MV-4-11 (cell line): ENCODE measurements at places on chromosomes 2 and 18.

DNA sequence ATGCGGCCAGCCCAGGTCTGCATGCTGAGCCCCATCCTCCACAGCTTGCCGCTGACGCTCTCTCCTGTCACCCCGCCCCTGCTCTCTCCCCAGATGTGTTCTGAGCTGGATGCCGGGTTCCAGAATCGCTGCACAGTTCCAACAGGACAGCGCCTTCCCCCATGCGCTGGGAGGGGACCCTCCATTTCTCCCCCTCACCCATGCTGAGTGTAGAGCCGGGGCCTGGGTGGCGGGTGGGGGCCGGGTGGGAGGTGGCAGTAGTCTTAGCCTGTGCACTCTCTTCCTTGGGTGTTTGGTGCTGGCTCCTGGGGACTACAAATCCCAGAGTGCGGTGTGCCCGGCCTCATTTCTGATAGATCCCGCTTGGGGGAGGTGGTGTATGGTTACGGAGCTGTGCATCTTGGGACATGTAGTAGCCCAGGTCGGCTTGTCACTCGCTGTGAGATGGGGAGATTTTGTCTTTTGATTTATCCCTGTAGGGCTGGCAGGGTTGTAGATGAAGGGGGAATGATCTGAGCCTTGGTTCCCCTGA is 6.8 kb downstream of the DNAJB2 start:
- DNase-seq: no peak

DNA sequence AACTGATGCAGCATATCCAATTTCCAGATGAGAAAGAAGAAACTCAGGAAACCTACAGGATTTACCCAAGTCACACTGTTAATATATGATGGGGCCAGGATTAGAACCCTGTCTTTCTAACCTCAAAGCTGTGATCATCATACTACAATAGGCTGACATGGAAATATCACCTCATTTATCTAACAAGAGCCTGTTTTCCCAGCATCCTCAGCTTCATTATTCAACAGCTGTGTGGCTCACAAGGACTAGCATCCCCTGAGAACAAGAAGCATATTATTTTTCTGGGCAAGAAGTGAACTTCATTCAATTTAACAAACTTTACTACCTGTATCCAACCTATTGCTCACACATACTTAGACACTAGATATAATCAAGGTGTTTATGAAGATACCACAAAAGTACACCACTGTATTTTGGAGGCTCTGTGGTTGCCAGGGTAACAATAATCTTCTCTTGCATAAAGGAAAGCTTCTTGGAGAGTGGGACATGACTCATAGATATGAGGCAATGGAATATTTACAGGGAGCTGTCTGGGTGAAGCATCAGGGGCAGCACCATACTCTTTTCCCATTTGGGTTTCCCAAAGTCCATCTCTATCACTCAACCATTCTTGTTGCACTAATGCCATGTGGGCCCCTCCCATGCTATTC is 218.2 kb downstream of the RAD51AP2 start:
- DNase-seq: peak; percentile 61

DNA sequence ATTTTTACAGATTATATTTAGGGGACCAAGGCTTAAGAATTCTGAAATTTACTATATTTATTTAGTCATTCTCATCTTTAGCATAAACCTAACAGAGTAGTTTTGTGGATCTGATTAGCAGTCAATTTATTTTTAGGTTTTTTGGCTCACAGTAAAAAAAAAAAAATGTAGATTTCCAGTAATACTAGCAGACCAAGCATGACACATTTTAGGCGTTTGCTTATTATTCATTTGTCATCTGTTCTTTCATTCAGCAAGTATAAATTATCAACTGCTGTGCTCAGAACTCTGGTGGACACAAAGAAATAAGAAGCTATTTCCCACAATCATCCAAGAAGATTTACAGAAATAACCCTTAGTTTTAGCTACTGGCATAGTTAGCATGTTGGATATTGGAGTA is 20.6 kb downstream of the PDE1A start:
- no peak for DNase-seq

- DNase-seq: no peak
These were observed 67.4 kb upstream of the GALNT5 start for GRCh38 chr2:157190151-157190550.

DNA sequence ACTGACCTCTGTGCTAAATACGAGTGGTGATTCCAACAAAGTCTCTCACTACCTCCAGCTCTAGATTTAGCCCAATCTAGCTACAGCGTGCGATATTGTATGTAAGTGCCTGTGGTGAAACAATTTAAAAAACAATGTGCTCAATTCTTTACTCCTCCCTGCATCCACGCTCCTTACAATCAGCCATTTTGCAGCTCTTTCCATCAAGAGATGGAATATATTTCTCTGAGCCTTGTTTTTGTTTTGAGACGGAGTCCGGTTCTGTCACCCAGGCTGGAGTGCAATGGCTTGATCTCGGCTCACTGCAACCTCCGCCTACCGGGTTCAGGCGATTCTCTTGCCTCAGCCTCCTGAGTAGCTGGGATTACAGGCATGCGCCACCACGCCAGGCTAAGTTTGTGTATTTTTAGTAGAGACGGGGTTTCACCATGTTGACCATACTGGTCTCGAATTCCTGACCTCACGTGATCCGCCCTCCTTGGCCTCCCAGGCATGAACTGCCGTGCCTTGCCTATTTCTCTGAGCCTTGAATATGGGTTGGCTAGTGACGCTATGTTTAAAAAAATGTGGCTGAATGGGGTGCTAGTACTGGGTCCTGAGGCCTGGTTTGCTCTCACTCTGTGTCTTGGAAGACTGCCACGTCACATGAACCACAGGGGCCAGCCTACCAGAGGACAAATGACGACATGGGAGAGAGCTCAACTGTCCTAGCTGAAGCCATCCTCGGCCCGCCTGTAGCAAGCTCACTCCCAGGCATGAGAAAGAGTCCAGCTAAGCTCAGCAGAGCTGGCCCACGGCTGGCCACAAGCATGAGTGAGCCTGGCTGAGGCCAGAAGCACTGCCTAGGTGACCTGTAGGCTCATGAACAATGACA is 14.8 kb downstream of the WDFY1 start:
- DNase-seq: peak; percentile 56

- no peak for DNase-seq
These were observed 146.3 kb downstream of the CERS6 start for GRCh38 chr2:168602379-168602778.

DNA sequence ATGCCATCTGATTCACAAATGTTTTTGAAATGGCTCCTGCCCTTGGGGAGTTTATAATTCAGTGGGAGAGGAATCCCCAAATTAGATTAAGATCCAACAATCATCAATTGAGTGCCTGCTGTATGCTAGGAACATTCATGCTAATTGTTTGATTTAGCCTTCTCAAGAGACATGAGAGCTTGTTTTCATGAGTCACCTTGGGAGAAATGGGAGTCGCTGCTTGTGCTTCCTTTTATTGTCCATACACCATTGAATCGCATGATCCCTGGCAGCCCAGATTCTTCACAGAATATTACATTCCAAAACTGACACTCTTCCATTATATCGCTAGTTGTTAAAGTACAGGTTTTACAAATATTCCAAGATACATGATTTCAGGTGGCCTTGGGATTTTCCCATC is 106.0 kb upstream of the MAP3K20 start:
- DNase-seq: no peak

DNA sequence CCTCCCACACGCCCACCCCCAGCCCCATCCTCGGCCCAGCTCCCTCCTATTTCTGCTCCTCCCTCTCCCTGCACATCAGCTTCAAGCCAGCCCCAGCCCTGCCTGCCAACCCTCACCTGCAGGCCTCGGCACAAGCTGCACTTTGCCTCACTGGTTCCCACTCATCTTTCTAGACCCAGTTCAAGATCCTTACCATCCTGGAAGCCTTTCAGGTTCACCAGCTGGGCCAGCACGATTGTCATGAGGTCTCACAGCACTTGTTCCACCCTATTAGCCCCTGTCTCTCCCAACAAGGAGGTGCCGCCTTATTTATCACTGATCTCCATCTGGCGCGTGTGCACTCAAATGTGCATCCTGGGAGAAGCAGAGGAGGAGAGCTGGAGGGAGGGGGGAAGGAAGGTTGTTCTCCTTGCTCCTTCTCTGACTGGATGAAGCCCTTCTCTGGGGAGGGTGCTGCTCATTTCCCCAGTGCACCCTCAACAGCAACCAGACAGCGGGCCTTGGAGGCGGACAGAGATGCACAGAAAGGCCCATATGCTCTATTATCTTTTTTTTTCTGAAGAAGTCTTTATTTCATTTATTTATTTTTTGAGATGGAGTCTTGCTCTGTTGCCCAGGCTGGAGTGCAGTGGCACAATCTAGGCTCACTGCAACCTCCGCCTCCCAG is 15.5 kb upstream of the BIN1 start:
- DNase-seq: no peak

DNA sequence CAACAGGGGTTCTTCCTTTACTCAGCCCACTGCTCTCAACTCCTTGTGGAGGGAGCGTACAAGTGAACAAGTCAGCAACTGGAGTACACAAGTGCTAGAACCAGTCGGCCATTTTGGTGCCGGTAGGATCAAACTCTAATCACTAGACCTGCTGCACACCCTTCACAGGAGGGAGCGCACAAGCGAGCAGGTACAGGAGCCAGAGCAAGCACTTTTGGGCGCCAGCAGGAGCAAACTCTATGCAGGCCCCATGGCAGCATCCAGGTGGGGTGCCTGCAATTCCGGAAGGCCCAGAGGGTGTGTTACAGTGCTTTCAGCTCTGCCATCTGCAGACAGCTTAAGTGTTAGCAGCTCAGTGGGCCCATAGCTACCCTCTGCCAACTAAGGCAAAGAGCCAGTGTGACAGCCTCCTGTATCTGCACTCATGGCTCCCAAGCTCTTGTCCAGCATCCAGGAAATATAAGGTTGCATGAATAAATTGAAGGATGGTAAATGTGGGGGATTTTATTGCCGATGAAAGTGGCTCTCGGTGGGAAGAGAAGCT is 426.1 kb downstream of the DCC start:
- no peak for DNase-seq

GRCh38 chr2:191912764-191913163 is 65.9 kb upstream of the CAVIN2 start:
- DNase-seq: no peak

GRCh38 chr2:4420032-4420431 is 716.7 kb downstream of the DCDC2C start:
- no peak for DNase-seq

GRCh38 chr2:42768706-42769256 is 4.8 kb upstream of the OXER1 start:
- DNase-seq: no peak

GRCh38 chr2:26144031-26144430 is 28.9 kb upstream of the GAREM2 start:
- DNase-seq: peak; percentile 65

GRCh38 chr2:201962774-201963562 is 70.7 kb upstream of the FZD7 start:
- no peak for DNase-seq

DNA sequence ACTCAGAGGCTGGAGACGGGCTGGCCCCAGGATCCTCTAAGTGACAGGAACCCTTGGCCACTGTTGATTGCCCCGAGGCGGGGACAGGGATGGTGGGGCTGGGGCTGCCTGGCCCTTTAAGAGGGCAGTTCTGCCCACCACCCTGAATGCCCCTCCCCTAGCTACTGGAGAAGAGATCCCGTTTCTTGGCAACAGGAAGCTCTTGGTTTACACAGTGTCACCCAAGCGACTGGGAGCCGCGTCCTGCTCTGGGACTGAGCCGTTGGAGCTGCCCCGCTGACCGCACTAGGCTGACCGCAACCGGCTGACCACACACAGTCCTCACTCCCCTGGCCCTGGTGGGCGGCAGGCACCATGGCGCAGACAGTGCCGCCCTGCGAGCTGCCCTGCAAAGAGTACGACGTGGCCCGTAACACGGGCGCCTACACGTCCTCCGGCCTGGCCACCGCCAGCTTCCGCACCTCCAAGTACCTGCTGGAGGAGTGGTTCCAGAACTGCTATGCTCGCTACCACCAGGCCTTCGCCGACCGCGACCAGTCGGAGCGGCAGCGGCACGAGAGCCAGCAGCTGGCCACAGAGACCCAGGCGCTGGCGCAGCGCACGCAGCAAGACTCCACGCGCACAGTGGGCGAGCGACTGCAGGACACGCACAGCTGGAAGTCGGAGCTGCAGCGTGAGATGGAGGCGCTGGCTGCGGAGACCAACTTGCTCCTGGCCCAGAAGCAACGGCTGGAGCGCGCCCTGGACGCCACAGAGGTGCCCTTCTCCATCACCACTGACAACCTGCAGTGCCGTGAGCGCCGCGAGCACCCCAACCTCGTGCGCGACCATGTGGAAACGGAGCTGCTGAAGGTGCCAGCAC is at the start of gene TEKT4:
Gene TEKT4, plus strand, starts transcription at position 205 of the 862 bp plus-strand sequence. Its CDS starts 150 bp downstream, at position 355.
- no peak for DNase-seq

GRCh38 chr2:82062463-82062862 is 1757.9 kb upstream of the LRRTM1 start:
- no peak for DNase-seq

DNA sequence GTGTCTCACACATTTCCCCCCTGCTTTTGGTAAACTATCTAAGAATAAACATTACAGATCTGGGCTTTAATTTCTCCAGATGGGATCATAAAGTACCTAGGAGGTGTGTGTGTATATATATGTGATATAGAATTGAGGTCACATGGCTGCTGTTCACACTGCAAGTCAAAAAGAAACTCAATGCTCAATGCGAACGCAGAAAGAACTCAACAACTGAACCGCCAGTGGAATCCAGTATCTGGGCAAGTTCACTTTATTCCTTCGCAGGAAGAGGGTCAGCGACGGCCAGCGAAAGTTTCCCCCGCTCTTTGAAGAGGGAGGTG is 17.7 kb downstream of the POU3F3 start:
- no peak for DNase-seq

DNA sequence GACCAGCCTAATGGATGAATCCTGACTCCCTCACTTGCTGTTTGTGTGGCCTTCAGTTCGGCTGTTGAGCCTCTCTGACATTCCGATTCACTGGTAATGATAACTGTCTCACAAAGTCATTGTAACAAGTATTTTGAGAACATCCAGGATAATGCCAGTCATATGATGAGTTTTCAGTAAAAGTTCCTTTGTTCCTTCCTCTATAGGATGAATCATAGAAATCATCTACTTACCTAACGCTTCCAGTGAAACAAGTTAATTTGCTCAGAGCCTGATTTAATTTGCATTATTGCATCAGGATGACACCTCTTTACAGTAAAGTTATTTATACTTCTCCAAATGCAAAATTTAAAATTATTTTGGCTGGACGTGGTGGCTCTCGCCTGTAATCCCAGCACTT is 32.0 kb downstream of the RAB31 start:
- DNase-seq: no peak

DNA sequence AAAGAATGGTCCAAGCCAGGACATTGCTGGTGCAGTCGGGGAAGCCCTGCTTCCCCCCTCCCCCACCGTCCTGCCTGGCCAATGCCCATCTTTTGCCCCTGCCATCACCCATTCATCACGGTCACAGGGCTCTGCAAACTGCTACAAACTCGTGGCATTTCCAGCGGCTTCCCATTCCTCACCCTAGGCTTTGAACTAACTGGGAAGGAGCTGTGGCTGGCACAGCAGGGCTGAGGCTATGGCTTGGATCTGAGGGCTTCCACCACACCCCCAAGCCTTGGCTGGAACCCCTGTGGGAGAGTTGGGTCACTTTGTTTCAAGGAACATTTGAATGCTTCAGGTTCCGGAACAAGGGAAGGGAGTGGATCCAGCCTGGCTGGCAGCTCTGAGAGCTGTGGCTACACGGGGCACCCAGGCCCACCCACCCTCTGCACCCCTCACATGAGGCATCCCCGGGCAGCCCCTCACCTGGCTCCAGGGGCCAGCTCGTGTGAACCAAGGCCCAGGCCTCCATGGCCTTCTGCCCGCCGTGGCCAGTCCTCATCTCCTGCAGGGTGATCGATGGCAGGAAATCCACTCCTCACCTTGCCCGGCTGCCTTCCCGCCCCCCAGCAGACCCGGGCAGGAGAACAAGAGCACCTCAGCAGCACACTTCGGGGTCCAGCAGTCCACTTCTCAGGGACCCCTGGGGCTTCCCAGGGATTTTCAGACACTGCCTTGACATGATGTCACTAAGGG is 58.8 kb upstream of the OTOS start:
- no peak for DNase-seq
